ENCODE measurements at places on chromosomes 7 and 10.

GRCh38 chr7:140263277-140263676 is 86.5 kb upstream of the KDM7A start:
- DNase-seq, result peak; percentile 53

DNA sequence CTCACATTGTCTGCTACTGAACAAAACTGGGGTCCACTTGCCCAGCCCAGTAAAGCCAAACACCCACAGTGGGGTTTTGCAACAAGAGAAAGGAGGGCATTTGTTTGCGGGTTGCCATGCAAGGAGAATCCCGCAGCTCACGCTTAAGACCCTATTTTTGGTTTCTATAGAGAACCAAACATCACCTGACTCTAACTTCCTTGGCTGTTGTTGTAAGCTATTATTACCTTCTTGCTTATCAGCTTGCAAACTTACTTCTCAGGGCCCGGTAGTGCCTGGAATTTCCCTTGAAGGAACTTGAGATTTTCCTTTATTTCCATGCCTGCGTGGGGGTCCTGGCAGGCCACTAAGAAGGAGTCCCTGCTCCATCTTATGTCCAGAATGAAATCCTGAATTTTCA is 20.7 kb downstream of the IFIT3 start:
- no peak for DNase-seq

- no peak for DNase-seq
These were observed 191.3 kb upstream of the GALNT17 start for GRCh38 chr7:70940597-70940996.

GRCh38 chr10:131274133-131274880 is 37.2 kb downstream of the TCERG1L start:
- DNase-seq, result no peak

DNA sequence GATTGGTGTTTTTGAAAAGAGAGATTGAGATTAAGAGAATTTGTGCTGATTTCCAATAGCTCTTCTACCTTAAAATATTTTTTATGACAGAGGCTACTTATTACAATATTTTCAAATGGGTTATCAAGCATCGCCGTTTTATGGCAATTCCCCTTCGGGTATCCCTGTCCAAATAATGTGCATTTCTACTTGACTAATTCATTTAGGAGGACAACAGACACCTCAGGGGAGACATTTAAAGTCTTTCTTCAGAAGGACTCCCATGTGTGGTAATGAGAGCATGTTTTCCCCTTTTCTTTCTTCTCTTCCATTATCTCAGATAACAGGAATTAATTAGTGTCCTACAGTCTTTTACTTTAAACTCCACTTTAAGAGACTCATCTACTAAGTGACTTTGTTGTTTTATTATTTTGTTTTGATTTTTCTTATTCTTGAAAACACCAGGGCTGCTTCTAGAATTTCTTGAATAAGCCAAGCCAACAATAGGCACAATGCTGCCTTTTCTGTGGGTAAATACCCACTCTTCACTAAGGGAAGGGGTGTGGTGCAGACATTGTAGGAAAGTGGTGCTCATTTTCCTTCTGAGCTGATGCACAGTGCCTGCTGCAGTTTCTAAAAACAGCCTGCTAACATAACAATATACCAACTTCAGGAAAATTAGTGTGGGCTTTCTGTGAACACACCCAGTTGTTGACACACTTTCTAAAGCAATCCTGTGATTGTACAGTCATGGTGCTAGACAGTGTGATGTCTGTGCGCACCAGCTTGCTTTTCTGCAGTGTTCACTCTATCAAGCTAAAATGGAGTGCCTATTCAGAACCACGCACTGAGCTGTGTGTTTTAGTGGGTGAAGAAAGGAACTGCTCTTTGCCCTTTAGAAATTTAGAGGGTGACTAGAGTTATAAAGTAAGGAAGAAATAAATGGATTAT is 597.7 kb downstream of the NRG3 start:
- DNase-seq, result no peak

DNA sequence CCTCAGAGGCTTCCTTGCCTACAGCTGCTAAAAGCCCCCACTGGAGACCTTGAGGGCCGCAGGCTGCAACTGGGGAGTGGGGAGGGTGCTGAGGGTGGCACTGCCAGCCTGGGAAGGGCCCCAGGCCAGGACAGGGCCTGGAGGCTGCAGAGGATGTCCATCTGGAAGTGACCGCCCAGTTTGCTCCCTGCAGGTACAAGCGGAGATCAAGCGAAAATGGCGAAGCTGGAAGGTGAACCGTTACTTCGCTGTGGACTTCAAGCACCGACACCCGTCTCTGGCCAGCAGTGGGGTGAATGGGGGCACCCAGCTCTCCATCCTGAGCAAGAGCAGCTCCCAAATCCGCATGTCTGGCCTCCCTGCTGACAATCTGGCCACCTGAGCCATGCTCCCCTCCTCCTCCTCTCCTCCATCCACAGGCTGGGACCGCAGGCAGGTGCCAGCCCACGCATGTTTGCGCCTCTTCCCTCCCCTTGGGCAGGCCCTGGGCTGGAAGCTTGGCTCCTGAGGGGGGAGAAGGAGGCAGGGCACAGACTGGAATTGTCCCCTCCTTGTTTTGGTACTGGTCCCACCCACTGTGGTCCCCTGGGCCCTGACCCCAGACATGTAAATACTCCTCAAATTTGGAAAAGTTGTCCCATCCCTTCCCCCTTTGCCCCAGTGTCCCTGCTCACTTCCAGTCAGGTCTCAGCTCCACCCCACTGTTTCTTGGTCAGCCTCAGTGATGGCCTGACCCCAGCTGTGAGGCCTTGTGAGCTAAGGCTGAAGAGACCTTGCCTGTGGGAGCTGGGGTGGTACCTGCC is 54.4 kb downstream of the ADCYAP1R1 start:
- no peak for DNase-seq

- no peak for DNase-seq
These were observed 527.7 kb downstream of the GALNT17 start for GRCh38 chr7:71659622-71660021.

GRCh38 chr10:122435212-122435827 is 19.1 kb upstream of the ARMS2 start:
- peak; percentile 85 for DNase-seq

DNA sequence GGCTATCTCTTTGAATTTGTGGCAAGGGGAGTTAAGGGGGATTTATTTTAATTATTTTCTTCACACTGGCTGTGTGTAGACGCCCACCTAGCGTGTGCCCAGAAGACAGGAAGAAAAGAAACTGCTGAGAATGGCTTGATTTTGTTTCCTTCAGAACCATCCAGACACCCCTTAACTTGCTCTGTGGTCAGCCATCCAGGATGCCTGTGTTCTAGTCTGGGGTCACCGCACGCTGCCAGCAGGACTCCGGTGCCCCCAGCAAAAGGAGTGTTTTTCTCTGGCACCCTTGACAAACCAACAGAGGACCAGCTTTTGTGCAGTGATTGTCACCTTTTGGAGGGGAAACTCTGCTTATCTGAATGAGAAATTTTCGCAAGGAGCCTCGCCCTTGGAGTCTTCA is 5.3 kb downstream of the DDC start:
- no peak for DNase-seq

- DNase-seq, result no peak
These were observed 168.6 kb downstream of the GFRA1 start for GRCh38 chr10:116104210-116104932.

- no peak for DNase-seq
These were observed 13.0 kb downstream of the NOBOX start for GRCh38 chr7:144390481-144390880.

GRCh38 chr10:89235073-89235798 is 16.3 kb downstream of the LIPA start:
- DNase-seq, result peak; percentile 99

- DNase-seq, result no peak
These were observed 318.5 kb downstream of the SH2D4B start for GRCh38 chr10:80856186-80856585.

DNA sequence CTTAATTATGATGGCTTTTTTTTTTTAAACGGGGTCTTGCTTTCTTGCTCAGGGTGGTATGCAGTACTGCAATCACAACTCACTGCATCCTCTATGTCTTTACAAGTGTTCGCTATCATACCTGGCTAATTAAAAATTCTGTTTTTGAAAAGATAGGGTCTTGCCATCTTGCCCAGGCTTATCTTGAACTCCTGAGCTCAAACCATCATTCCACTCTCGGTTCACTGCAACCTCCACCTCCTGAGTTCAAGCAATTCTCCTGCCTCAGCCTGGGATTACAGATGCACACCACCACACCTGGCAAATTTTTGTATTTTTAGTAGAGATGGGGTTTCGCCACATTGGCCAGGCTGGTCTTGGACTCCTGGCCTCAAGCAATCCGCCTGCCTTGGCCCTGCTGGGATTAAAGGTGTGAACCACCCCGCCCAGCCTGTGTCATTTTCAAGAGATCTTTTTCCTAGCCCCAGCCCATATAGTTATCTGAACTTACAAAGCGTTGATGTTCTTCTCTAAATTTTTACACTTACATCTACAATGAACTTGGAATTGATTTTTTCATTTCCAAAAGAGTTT is 6.0 kb downstream of the HNRNPF start:
- DNase-seq, result no peak

DNA sequence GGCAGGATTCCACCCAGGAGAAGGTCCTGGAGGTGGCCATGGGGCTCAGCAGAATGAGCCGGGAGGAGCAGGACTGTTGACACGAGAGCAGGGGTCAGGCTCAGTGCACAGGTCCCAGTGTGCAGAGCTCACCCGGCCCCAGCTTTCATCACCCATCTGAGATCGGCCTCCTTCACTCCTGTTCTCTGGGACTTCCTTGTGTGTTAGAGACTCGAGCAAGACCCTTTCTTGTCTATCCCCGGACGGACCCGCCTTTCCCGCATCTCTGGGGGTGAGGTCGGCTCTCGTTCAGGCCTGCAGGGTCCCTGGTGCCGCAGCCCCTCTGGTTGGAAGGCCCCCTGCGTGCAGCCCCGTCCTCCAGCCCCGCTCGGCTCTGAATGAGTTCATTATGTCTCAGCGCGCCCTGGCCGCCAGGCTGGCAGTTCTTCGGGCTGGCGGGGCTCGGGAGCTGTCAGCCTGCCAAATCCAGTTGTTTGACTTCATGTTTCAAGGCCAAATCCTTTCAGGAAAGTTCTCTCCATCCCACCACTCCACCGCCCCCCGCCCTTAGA is 127.9 kb downstream of the LHPP start:
- DNase-seq, result no peak

GRCh38 chr7:13108061-13108460 is 420.6 kb downstream of the ARL4A start:
- DNase-seq, result no peak

GRCh38 chr10:28686835-28687682 is 9.7 kb downstream of the BAMBI start:
- no peak for DNase-seq

GRCh38 chr7:102170393-102170970 is 116.2 kb upstream of the SH2B2 start:
- no peak for DNase-seq

DNA sequence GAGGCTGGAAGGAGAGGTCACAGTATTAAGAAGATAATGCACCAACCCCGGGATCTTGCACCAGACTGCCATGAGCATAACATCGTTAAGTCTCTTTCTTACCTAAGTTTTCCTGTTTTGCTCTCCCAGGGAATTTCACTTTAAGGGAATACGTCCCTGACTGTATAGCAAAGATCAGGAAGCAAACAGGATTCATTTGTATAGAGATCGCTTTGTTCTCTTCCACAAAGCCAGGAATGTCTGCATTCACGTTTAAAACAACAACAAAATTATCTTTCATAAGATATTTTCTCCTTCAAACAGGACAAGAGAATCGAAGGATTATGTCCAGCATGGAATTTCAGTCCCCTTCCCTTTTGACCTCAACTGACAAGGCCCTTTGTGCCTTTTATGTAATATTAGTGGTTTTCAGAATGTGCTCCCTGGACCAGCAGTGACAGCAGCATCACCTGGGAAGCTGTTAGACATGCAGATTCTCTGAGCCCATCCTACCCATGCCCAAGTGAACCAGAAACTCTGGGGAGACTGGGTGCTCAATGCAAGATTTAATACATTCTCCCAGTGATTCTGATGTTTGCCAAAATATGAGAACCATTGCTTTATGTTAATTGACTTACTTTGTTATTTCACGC is 286.3 kb downstream of the FGFR2 start:
- DNase-seq, result no peak

DNA sequence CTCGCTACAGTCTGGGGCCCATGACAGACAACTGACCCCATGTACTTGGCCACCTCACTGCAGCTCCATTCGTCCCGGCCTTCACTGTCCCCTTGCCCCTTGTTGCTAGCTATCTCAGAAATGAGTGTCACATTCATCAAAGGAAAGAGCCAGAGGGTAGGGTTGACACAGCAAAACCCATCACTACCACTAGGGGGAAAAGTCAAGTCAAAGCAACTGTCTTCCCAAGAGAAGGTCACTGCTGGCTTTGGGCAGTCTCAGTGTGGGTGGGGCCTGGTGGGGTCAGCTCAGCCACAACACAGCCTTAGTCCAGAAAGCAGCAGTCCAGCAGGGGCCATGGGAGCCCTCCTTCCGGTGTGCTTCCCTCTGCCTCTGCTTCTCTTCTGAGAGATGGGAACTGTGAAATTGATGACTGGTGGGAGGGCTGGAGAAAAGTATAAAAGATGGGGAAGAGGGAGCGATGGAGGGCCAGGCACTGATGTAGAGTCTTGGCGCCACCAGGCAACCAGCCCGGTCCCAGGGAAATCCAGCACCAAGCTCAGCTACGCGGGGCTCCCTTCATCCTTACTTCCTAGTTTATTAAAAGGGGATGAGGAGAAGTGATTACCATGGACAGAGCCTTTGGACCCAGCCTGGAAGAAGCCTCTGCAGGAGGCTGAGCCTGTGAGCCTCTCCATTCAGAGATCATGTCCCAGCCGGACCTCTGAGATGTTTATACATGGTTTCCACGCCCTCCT is 58.0 kb downstream of the PLXNA4 start:
- peak; percentile 48 for DNase-seq

GRCh38 chr10:120613180-120613579 is 156.2 kb downstream of the PLPP4 start:
- DNase-seq, result no peak

- no peak for DNase-seq
These were observed 25.2 kb downstream of the SORBS1 start for GRCh38 chr10:95536017-95536416.

- peak; percentile 72 for DNase-seq
These were observed 45.0 kb downstream of the ZCCHC24 start for GRCh38 chr10:79400146-79401004.

GRCh38 chr7:129332254-129333035 is 101.8 kb upstream of the STRIP2 start:
- no peak for DNase-seq

DNA sequence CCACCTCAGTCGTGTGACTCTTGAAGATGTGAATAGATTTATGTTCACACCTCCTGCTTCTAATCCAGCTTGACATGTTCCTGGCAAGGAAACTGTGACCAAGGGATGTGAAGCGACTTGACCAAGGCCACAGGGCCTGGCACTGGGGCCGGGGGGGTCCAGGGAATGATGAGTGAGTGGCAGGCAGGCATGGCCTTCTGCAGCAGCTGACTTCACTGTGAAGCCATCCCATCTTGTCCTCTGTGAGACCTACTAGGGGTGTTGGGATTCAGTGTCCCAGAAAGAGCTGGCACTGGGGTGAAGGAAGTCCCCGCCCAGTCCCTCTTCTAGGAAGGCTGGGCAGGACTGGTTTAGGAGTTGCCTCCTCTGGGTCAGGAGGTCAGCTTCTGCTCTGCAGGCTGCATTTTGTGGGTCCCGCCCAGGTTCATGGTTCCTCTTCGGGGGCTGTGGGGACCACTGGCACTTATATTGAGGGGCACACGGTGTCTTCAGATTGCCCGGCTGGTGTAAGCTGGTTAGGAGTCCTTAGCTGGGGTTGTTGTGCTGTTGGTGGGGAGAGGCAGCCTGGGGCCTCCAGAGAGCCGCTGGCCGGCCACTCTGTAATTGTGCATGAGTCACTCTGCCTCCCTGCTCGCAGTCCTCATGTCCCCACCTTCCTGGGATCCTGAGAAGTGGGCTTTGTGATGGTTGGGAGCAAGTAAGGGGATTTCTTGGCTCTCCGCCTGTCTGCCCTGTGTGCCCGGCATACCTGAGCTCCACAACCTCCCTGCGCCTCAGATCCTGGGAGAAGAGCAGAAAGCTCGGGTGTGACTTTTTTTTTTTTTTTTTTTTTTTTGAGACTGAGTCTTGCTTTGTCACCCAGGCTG is 11.0 kb downstream of the ZMIZ1 start:
- DNase-seq, result peak; percentile 67

Data from suppressor macrophage (primary cell).